ENCODE measurements at places on chromosomes 7 and 10.

GRCh38 chr7:46290374-46291049 lies 369.4 kb upstream of the IGFBP3 start:
- no peak for DNase-seq

DNA sequence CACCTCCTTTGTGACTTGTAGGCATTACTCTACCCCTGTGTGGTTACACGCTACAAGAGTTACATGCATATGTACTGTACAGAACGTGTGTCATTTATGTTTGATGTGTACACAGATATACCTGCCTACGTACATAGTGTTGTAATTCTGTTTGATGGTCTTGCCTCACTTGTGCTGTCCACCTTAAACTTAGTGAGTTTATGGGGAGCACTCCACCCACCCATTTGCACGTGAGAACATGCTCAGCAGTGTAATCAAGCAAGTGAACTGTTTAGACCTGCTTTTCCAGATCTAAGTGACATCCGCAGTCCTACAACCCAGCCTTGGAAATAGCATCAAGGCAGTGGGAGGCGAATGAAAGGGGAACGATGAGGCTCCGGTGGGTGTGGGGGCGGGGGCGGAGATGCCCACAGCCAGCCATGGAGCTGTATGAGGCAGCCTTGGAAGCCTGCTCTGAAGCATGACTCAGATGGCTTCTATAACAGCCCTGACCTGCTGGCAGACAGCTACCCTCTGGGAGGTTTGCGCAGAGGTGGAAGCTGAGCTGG lies 52.1 kb downstream of the SUFU start:
- DNase-seq: no peak

- DNase-seq: no peak
Measured at GRCh38 chr10:92747600-92747999, 57.8 kb downstream of the HHEX start.

- no peak for DNase-seq
Measured at GRCh38 chr7:111785076-111785475, 222.8 kb upstream of the IMMP2L start.

DNA sequence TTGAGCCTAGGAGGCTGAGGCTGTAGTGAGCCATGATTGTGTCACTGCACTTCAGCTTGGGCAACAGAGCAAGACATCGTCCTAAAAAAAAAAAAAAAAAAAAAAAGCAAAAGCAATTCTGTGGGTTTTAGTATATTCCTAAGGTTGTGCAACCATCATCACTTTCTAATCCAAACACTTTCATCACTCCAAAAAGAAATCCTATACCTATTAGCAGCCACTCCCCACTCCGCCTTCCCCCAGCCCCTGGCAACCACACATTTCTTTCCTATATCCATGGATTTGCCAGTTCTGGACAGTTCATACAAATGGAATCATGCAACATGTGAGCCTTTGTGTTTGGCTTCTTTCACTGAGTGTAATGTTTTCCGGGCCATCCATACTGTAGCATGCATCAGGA lies 20.4 kb downstream of the ZAN start:
- no peak for DNase-seq

- DNase-seq: no peak
Measured at GRCh38 chr10:100615241-100615640, 79.5 kb downstream of the HIF1AN start.

DNA sequence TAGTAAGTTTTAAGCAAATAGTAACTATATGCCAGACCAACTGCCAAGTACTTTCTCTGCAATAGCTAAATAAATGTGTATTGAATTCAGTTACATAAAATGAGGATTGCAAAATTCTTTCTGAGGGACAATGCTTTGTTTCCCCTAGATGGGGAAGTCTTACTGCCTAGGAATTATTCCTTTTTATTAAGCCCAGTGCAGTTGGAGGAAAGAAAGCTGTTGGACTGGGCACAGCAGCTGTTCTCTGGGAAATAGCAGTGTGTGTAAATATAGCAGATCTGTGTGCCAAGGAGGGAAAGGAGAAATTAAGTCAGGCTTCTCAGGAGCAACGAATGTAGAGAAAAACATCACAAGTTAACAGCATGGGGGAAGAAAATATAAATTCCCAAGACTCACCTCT lies 77.1 kb downstream of the SEC23IP start:
- no peak for DNase-seq

- DNase-seq: no peak
Measured at GRCh38 chr7:90698616-90699015, 102.5 kb downstream of the CDK14 start.

DNA sequence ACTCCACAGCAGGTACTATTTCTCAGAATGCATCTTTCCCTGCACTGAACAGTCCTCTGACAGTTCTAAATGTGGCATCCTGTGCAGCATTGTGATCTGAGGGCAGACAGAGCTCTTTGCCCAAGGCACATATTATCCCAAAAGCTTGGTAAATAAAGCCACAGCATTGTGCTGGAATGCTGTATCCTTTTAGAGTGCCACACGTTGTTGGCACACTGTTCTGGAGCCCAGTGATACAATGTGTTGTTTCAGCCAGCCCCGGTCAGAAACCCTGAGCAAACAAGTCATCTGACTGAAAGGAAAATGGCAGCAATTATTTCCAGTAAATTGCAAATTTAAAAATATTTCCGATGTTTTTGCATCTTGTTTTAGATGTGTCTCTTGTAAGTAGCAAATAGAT lies 45.4 kb downstream of the NAMPT start:
- no peak for DNase-seq

GRCh38 chr10:50522908-50523307 lies 100.8 kb downstream of the SGMS1 start:
- DNase-seq: no peak

GRCh38 chr7:8255680-8256655 lies 6.0 kb downstream of the ICA1 start:
- DNase-seq: no peak

DNA sequence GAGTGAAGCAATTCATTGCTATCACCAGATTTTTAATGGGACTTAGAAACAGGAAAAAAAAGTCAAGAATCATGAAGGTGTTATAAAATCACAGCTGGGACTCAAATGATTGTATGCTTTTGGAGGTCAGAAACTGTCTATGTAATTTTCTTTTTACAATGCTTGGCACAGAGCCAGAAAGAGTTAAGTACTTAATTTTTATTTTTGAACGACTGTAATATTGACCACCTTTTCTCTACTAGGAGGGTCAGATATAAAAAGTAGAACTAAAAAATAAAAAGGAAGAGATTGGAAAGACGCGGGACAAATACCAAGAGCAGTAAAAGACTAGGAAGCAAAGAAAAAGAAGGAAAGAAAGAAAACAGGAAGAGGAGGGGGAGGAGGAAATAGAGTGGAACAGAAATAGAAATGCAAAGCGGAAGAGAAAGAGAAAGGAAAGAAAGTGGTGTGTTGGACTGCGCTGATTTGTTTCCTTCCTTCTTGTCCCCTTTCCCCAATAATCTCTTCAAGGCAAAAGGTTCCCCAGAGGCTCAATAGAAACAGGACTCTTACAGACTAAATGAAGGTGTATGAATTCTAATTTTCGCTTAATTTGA lies 23.2 kb upstream of the C1GALT1 start:
- no peak for DNase-seq

- no peak for DNase-seq
Measured at GRCh38 chr10:1552406-1552805, 184.9 kb downstream of the ADARB2 start.

DNA sequence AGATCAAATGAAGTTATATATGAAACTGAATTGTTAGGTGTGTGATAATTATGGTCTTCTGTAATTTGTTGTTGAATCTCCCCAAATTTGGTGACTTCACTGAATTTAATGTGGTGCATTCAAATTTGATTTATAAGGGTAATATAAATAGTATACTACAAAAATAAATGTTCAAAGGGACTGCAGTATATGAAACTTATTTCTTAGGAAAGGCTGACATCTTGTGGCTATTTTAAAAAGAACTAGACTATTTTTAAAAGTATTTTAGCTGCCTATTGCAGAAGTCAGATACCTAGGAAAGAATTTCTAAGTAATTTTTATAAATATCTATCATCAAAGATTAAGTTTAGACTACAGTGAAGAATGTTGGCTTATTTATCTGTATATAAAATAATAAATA lies 36.6 kb downstream of the ATRNL1 start:
- DNase-seq: peak; percentile 20

DNA sequence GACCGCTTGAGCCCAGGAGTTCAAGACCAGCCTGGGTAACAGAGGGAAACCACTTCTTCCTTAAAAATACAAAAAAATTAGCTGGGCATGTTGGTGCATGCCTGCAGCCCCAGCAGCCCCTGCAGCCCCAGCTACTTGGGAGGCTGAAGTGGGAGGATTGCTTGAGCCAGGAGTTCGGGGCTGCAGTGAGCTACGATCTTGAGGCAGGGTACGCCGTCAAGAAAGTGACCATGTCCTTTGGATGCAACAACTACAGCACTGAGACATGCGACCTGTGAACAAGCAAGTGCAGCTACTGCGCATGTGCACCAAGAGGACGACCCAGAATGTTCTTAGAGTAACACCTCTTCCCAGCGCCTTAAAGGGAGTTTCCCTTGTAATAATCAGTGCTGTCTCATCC lies 66.6 kb upstream of the ZNF479 start:
- no peak for DNase-seq

- DNase-seq: no peak
Measured at GRCh38 chr10:97071496-97071895, 114.3 kb downstream of the SLIT1 start.

DNA sequence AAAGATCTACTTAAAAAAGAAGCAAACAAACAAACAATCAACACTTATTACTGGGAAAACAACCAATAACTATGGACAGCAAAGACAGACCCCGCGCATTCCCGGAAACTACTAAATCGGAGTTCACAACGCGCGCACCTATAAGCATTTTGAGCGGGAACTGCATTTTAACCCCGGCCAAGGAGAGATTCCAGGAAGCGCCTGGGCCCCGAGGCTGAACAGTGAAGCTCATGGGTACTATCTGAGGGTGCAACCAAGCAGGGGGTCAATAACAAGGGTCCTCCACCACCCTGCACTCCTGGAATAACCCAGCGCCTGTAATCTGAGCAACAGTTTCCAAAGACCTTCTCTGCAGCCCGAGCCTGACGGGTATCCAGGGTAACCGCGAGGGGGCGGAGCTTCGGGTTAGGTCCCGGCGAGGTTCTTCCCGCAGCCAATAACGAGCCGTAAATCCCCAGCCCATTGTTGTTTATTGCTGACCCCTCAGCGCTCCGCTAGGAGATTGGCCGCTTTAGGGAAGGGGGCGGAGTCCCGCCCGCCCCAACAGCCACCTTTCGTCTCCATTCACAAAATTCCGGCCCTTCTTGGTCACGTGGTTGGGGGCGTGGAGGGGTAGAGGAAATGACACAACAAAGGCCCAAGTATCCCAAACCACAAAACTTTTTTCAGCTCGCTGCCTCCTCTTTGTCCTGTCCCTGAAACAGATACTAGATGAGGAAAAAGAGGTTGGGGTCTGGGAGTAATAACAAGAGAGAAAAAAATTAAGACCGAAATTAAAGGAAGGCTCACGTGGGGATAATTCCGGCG lies 1.7 kb upstream of the ETV1 start:
- DNase-seq: peak; percentile 85

GRCh38 chr7:154965014-154965413 lies 37.9 kb downstream of the PAXIP1 start:
- DNase-seq: no peak

GRCh38 chr7:1513657-1514095 lies 9.5 kb upstream of the INTS1 start:
- no peak for DNase-seq

DNA sequence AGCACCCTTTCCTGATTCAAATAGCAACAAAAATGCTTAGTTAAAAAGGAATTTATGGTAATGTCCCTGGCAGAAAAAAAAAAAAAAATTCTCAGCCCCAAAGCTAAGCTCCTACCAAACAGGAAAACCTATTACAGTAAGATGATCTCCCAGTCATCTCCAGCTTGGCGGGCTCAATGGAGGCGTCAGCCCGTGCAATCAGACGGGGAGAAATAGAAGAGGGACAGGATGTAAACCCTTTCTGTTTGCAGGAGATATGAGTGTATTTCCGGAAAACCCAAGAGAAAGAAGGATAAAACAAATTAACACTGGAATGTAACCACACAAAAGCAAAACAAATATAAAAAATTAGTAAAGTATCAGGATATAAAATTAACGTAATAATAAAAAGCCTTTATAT lies 242.8 kb downstream of the TCERG1L start:
- DNase-seq: no peak

GRCh38 chr7:18200855-18201254 lies 173.2 kb upstream of the PRPS1L1 start:
- no peak for DNase-seq

GRCh38 chr7:32200646-32201045 lies 130.4 kb upstream of the PDE1C start:
- no peak for DNase-seq

DNA sequence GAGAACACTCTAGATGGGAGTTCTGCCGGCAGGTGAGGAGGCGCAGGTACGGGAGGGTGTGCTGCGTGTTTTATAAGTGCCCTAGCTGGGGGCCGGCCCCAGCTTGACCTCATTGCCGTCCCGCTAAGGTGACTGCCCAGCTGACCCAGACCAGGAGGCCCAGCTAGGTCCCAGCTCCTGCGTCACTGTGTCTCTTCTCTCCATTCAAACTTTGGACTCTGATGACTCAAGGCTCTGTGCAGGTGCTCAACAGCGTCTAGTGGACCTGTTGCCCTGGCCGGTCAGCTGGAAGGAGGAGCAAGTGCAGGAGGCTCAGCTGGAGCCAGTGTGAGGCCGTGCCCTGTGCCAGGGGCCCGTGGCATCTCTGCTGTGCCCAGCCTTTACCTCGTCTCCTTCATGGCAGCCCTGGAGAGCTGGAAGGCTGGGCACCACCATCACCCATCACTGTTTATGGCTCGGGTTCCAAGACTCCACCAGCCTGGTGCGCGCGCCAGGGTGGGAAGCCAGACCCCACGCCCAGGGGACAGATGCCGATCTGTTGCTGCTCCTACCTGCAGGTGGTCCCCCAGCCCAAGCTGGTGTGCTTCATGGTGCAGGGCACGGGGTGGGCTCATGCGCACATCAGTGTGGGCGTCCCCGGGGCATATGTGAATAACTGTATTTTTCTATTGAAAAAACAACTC lies 14.6 kb downstream of the LHPP start:
- no peak for DNase-seq

GRCh38 chr7:86645225-86645608 lies 1.5 kb downstream of the GRM3 start:
- DNase-seq: no peak

- no peak for DNase-seq
Measured at GRCh38 chr10:24457661-24458318, 248.9 kb downstream of the KIAA1217 start.

DNA sequence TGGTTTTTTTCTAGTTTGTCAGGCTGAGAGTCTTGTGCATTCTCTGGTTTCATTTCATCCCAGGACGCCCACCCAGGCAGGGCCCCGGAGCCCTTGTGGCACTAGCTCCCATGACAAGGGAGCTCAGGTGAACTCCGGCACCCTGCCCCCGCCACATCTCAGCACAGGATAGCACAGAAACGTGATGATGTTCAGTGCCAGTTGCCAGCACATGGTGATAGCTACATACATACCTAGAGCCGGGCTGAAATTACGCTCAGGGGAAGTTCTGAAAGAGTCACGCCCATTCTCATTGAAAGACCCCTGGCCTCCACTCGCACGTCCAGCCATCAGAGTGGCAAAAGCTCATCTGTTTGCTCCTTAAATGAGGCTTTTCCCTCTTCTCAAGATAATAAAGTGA lies 273.7 kb downstream of the PTPRN2 start:
- DNase-seq: no peak

Data from activated CD4-positive, alpha-beta T cell treated with anti-CD3 and anti-CD28 coated beads, Interleukin-2, Interleukin-4, amounts not matched to agents 100 ng/mL and 50 ng/mL, durations not matched to agents 16 hours and 8 hours (primary cell).